Left ventricle myocardium inferior (tissue), 1 donor: ENCODE measurements at places on chromosomes 2 and 18. TPM values are rescaled to one million over a fixed set of nuclear protein-coding genes. Genes with fewer than 3 reads are reported as not detected.

LONRF2 gene
- total RNA-seq, result 19.0 TPM

PDCD1 gene
- total RNA-seq, result 3.3 TPM

HOXD1 gene
- total RNA-seq, result not detected

FZD7 gene
- 35.2 TPM for total RNA-seq

CSRNP3 gene
- 4.0 TPM for total RNA-seq

SULT6B1 gene
- total RNA-seq, result not detected

PSMA8 gene
- not detected for total RNA-seq

FKBP1B gene
- 2.1 TPM for total RNA-seq

KIAA2012 gene
- not detected for total RNA-seq

SAG gene
- not detected for total RNA-seq

TMEM163 gene
- total RNA-seq, result 0.22 TPM

ALPP gene
- total RNA-seq, result not detected

PROKR1 gene
- total RNA-seq, result not detected

CTLA4 gene
- total RNA-seq, result 0.11 TPM

SCN1A gene
- 0.63 TPM for total RNA-seq

MAL gene
- total RNA-seq, result 4.4 TPM

CCDC138 gene
- total RNA-seq, result 1.1 TPM

AGBL5 gene
- 10.0 TPM for total RNA-seq

FBXO48 gene
- total RNA-seq, result 1.0 TPM

CNGA3 gene
- not detected for total RNA-seq

COBLL1 gene
- total RNA-seq, result 15.3 TPM

TFPI gene
- 19.0 TPM for total RNA-seq

GYPC gene
- total RNA-seq, result 98.8 TPM

DYNAP gene
- total RNA-seq, result not detected

MLPH gene
- total RNA-seq, result 73.5 TPM

NEB gene
- total RNA-seq, result 30.5 TPM

UGT1A4 gene
- not detected for total RNA-seq

CPS1 gene
- 4.9 TPM for total RNA-seq

LRRC30 gene
- total RNA-seq, result not detected

ERFE gene
- 0.44 TPM for total RNA-seq
